ENCODE measurements at places on chromosomes 5 and 9.

DNA sequence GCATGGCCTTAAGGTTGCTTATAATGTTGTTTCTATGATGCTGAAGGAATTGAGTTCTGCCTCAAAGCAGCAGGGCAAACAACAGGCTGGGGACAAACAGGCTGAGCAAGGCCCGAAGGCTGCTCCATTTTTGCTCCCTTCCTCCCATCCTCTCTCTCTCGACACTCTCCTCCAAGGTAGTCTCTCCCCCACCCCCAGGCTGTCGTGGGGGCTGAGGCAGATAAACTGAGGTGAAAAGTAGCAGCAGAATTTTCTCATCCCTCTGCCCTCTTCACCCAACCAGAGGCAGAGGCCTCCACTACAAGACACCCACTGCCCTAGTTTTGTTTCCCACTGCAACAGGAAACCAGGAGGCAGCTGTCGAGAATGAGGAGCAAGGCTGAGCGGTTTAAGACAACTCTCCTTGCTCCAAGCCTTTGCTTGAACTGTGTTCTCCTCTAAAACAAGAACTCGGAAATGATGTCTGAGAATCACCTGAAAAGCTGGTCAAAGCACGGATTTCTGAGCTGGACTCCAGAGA lies 13.5 kb upstream of the GNA14 start:
- no peak for DNase-seq

GRCh38 chr5:147800491-147800890 lies 18.0 kb upstream of the JAKMIP2 start:
- DNase-seq, result no peak

DNA sequence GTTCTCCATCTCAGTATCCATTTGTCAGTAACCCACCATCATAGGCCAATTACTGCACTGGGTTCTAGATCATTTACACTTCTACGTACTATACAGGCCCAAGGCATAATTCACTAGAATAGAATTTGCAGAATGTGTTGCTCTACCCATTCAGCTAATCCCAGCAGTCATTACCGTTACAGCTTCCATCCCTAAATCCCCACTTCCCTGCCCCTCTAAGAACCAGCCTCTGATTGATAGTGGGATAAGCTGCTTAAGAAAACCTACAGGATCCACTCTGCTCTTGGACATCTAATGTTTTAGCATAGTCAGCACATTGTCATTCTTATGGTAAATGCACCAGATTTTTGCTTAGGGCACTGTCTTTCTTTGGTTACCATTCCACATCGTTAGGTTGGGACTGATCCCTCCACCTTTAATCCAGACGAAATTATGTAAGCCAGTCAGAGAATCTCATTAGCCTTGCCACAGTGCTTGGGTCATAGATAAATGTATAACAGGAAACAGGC lies 39.3 kb upstream of the CHD1 start:
- no peak for DNase-seq

- no peak for DNase-seq
Observed at GRCh38 chr5:115952588-115952987, 9.7 kb upstream of the LVRN start.

GRCh38 chr5:14901462-14902051 lies 30.0 kb upstream of the ANKH start:
- DNase-seq, result peak; percentile 23

DNA sequence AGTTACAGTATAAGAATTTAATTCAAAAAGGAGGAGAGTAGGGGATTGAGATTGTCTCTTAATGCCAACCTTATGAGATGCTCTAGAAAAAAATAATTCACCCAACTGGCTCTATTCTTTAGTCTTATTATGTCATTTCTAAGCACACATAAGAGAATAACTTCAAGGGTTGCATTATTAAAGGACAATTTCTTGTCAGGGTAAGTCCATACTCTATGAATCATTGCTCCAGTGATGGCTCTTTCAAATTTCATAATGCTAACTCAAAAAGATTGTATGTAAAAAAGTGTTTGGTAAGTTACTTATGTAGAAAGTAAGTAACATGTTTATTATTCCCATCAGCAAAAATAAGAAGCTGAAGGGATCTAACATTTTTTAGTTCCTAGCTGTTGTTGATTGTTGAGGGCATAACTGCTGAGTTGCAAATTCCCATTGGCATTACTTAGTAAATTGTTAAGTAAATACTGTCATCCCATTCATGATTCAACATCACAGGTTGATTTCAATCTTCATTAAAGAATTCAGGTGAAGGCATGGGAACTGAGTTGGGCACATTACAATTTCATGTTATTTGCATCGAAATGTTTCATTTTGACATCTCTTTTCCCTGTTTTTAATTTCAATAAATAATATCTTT lies 28.6 kb downstream of the ALDH1A1 start:
- no peak for DNase-seq

DNA sequence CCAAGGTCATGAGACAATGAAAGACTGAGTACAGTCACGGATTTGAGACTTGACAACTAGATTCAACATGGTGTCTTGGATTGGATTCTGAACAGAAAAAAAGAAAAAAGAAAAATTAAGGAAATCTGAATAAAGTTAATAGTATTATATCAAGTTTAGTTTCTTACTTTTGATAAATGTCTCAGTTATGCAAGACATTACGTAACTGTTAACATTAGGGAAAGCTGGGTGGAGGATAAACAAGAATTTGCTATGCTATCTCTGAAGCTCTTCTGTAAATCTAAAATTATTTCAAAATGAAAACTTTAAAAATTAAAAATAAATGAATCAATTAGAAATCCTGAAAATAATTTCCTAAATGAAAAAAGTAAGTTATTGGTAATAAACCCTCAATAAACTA lies 14.4 kb upstream of the DCAF12 start:
- no peak for DNase-seq

- DNase-seq, result no peak
Observed at GRCh38 chr5:98031496-98031895, 742.0 kb upstream of the RGMB start.

- no peak for DNase-seq
Observed at GRCh38 chr5:73783828-73784227, 157.8 kb downstream of the ARHGEF28 start.

DNA sequence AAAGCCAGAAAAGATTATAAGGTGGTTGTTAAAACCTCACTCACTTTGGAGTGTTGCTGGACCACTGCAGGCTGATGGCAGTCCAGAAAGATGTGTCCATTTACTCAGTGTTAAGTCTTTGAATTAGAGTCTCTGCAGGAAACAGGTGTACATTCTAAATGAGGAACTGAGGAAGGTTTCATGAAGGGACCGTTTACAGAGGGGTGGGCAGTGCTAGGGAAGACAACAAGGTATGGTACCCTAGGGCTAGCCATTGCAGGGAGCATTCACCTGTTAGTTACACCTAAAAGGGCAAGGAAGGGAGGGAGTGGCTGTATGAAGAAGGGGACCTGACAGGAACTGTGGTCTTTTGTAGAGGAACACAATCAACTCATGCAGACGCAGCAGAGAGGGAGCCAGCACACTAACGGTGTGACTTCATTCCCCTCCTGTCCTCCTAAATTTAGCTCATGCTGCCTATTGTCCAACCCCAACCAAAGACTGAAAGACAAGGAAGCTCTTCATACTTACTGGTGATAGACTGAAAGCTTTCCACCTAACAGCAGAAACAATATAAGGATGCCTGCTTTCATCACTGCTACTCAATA lies 32.2 kb upstream of the PAX5 start:
- DNase-seq, result no peak

DNA sequence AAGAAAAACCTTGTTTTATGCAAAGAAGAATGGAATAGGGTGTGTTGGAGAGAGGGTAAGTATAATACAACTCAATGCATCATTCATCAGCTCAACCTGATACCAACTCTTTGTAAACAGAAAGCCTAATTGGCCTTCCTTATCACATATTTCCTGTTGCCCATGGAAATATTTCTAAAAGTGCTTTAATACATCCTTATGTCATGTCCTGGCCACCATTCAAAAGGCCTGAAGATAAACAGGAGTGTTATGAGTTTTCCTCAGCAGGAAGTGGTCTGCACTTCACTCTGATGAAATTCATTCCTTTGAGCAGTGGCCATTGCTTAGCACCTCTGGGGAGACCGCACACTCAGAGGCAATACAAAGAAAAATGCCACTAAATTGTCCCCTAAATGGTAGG lies 511.2 kb downstream of the SEMA5A start:
- no peak for DNase-seq

DNA sequence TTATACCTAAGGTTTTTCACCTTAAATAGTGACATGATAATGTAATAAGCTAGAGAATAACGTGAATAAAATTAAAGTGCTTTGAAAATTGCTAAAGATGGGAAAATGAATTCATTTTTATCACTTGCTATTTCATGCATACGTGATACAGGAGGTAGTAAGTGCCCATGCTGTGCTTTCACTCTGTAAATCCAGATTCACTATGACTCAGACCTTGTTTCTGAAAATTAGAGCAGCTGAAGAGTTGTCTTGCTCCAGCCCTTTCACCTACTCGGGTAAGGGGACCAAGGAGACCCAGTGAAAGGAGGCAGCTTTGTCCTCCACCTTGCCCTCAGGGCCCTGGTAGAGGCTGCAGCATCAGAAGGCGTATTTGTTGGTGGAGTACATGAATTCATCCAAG lies 87.9 kb downstream of the ANKH start:
- no peak for DNase-seq

DNA sequence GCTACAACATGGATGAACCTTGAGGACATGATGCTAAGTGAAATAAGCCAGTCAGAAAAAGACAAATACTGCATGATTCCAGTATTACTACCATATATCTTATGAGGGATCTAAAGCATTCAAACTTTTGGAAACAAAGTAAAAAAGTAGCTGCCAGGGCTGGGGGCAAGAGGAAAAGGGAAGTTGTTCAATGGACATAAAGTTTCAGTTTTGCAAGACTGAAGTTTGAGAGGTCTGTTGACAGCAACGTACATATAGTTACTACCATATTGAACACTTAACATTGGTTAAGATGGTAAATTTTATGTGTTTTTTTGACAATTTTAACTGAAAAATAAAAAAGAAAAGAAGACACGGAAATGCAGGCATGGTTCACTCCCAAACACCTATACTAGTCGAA lies 77.6 kb downstream of the MAPKAP1 start:
- DNase-seq, result no peak

- DNase-seq, result no peak
Observed at GRCh38 chr9:111897601-111898137, 1.1 kb downstream of the UGCG start.

DNA sequence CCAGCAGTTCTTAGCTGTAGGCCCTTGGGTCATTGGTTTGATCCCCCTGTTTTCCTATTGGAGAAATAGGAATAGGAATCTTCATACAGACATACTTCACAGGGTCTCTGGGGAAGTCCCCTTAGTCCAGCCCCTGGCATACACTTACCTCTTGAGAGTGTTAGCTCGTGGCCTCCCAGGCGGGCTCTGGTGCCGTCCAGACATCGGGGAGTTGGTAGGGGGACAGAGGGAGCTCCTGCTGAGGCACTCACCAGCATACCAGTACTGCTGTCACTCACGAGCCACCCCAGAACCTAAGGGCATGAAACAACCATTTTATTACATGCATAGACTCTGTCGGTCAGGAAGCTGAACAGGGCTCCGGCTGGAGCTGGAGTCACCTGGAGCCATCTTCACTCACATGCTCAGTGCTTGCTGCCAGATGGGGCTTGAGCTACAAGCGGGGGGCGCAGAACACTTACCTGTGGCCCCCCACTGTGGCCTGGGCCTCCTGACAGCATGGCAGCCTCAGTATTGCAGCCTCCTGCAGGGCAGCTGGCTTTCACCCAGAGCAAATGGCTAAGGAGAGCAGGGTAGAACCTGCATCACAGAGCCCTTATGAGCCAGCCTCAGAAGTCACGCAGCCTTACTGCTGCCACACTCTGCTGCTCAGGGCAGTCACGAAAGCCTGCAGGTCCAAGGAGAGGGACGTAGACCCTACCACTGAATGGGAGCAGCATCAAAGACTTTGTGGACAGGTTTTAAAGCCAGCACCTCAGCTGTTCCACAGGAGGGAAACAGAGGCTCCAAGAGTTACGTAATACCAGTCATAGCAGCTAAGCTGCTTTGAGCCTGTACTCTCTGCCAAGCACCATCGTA lies 58.3 kb upstream of the ANGPTL2 start:
- no peak for DNase-seq

DNA sequence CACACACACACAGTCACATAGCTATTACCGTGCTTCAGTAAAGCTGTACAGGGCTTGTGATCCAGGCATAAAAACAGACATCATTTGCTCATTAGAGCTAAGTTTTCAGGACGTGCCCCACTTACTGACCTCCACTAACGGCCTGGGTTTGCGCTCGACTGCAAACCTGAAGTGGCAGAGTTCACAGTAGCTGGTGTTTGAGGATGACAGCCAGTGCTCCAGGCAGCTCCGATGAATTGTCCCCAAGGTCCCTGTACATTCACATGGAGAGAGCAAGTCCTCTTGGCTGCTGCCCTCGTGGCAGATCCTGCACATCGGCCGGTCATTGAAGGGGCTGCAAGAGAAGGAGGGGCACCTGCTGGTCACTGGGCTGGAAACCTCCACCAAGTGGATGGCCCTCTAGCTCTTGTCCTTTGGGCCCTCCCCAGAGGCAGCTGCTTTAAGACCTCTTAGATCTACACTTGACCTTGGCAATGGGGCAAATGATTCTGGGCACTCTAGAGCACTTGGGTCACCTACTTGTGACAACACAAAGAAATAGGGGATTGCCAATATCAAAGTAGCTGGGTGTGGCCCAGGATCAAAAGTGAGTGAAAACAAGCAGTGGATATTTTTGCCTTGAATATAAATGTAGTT lies 115.4 kb downstream of the MARCHF3 start:
- no peak for DNase-seq
